CD4-positive, alpha-beta T cell treated with Interleukin-1 beta for 1 hour (primary cell): ENCODE measurements at places on chromosomes 5 and 9.

GRCh38 chr9:129988607-129989361 lies 54.2 kb downstream of the FNBP1 start:
- DNase-seq, result peak; percentile 59

DNA sequence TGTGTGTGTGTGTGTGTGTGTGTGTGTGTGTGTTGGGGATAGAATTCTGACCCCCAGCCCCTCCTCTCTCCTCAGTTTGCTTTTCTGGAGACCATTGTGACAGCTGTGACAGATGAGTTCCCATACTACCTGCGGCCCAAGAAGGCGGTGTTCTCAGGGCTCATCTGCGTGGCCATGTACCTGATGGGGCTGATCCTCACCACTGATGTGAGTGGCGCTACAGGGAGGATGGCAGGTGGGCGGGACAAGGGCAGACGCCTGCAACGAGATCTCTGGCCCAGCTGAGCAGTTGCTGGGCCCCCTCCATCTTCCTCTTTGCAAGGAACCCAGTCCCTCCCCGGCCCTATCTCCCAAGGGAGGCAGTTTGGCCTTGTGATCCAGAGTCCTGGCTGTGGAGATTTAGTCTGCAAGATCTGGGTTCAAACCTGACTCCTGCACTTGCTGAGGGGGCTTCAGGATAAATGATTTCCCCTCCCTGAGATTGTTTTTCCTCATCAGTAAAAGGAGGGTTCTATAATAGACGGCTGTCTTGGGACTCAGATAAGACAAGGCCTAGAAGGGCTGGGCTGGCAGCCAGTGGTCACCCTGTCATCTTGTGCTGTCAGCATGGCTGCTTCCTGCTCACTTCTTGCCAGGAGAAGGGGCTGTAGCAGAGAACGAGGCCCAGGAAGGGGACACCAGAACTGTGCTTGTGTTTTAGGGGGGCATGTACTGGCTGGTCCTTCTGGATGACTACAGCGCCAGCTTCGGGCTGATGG lies 14.1 kb downstream of the SLC6A7 start:
- DNase-seq, result no peak

GRCh38 chr9:99823681-99824377 lies 2.1 kb downstream of the NR4A3 start:
- DNase-seq, result peak; percentile 63

- no peak for DNase-seq
Measured at GRCh38 chr5:27830546-27830945, 792.2 kb upstream of the CDH9 start.

DNA sequence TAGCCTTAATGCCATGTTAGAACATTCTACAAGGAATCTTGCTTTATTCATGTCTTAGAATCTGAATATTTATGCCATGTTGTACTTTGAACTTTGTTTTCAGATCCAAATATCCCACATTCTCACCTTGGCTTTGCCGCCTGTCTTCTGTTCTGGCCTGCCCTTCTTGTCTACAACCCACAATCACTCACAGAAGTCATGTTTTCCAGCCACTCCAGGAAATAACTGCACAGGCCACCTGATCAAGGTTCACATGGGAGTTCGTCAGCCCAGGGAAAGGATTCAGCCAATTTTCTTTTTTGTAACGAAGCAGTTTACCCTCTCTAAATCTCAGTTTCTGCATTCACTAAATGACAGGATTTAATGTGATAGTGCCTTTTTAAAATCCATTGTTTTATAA lies 70.5 kb downstream of the JAKMIP2 start:
- DNase-seq, result no peak

GRCh38 chr5:118405650-118406061 lies 582.7 kb downstream of the DTWD2 start:
- DNase-seq, result no peak

GRCh38 chr5:64634997-64635686 lies 55.2 kb upstream of the SHISAL2B start:
- peak; percentile 46 for DNase-seq

DNA sequence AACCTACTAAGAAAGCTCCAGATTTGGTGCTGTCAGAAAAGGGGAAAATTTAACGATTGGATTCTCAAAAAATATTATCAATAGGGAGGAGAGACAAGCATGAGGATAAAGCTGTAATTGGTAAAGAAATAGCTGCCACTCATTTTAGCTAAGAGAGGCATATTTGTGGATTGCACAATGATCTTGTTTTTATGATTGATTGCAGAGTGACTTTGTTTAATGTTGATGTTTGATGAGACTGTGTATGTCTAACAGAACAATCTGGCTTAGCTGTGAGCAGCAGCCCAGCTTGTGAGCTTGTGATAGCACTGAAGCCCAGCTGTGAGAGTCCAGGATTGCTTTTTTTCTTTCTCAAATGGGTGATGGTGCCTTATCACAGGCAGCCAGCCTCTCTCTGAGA lies 56.4 kb downstream of the ZNF883 start:
- no peak for DNase-seq

DNA sequence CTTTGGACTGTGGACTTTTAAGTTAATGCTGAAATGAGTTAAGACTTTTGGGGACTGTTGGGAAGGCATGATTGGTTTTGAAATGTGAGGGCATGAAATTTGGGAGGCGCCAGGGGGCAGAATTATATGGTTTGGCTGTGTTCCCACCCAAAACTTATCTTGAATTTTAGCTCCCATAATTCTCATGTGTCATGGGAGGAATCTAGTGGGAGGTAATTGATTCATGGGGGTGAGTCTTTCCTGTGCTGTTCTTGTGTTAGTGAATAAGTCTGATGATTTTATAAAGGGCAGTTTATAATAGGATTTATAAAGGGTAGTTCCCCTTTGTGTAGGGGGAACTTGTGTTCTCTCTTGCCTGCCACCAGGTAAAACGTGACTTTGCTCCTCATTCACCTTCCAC lies 235.5 kb upstream of the CDH18 start:
- DNase-seq, result no peak

DNA sequence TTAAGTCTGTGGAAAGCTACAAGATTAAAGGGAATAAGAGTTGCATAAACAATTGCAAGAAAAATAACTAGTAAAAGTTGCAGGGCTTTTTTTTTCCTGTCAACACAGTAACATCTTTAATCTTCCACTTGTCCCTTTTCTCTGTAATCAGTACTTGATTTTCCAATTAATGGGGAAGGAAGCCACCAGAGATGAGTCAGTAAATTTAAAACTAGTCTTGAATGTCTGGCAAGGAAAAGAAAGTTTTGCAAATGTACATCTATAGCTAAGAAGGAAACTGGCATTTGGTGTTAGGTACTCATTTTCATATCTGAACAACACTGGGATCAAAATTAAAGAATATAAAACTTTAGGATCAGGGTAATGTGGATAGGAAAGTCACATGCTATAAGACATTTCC lies 17.1 kb downstream of the DAP start:
- DNase-seq, result no peak

DNA sequence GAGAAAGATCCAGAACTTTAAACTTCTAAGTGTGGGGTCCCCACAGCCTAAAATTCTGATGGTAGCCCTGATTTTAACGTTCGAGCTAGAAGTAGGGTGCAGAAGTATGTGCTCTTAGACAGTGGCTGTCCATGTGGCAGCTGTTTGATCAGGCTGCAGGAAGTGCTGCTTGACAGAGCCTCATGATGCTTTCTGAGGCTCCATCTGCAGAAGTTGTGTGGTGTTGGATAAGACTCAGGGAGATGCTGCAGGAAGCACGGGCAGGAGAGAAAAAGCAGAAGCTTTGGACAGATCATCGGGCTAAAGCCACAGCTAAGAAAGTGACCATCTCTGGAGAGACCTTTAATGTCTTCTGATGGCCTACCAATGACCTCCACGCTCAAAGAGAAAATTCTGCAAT lies 8.1 kb downstream of the MTMR12 start:
- no peak for DNase-seq

DNA sequence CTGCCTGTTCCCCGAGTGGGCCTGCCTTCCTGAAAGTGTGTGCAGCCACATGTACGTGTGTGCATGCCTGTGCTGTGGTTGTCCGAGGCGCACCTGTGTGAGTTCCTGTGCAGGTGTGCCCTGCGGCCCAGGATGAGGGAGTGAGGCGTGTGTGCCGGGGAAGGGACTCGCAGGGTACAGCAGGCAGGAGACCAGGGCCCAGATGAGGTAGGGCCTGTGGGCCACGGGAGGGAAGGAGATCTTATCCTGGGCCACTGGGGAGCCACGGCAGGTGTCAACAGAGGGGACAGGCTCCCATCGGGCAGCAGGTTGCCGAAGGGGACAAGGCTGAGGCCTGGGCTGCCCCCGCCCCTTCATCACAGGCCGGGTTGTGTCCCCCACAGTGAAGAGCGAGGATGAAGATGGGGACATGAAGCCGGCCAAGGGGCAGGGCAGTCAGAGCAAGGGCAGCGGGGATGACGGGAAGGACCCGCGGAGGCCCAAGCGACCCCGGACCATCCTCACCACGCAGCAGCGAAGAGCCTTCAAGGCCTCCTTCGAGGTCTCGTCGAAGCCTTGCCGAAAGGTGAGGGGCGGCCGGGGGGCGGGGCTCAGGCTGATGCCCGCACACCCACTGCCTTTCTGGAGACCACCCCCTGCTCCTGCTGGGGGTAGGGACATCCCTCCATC lies 79.2 kb downstream of the LMX1B start:
- DNase-seq, result no peak

- no peak for DNase-seq
Measured at GRCh38 chr9:34446468-34446891, 11.9 kb downstream of the FAM219A start.

DNA sequence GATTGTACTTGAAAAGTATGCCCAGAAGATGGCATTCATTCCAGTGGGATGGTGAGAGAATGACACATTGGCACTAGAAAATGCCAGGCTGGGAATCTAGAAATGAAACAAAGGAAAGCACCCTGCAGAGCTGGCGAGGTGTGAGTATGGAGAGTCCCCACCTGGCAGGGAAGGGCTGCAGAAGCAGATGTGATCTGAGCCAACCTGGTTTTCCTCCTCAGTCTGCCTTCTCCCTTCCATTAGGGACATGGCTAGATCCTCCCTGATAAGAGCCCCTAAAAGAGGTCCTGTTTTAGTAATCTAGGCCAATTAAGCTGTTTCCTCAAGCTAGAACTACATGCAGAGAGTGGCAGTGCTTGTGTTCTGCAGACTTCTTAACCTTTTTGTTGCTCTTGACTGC lies 24.7 kb upstream of the TNFSF15 start:
- DNase-seq, result no peak

- DNase-seq, result no peak
Measured at GRCh38 chr9:61670616-61671015, 480.8 kb downstream of the SPATA31A7 start.

DNA sequence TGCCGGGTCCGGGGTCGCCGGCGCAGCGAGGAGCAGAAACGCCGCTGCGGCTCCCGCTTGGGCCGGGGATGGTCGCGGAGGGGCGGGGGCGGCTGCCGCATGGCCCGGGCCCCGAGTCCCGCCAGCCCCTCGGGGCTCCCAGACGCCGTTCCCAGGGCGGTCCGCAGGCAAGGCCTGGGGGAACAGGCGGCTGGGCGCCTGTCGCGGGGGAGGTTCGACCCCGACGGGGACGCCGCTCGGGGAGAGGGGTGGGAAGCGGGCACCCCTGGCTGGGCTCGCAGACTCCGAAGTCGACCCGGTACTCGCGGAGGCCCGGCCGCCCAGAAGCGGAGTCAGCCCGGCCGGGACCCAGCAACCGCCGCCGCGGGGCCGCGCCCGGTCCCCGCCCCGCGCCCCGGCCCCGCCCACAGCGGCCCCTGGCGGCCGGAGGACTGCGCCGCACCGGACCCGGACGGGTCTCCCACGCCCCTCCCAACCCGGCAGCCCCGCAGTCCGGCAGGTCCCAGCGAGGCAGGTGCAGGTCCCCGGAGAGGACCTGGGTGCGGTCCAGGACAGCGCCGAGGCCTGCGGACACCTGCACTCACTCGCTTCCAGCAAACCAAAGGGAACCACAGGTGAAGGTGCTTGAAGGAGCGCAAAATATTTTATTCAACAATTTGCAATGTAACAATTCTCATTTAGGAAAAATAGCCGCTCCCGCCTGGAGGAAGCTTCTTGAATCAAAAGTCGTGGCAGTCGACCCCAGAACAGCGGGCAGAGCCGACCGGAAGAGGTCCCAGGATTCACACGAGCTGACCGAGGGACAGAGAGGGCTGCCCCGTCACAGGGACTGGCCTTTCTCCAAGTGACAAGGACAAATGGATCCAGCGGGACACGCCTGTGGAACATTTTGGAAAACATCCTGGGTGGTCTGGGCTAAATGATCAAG lies at the start of gene INPP5E:
Gene INPP5E (minus strand): TSS at position 365 of the 928 bp plus-strand sequence. CDS start 426 bp downstream, outside the sequence.
- DNase-seq, result peak; percentile 78

- no peak for DNase-seq
Measured at GRCh38 chr5:72379936-72380335, 59.8 kb downstream of the PTCD2 start.

DNA sequence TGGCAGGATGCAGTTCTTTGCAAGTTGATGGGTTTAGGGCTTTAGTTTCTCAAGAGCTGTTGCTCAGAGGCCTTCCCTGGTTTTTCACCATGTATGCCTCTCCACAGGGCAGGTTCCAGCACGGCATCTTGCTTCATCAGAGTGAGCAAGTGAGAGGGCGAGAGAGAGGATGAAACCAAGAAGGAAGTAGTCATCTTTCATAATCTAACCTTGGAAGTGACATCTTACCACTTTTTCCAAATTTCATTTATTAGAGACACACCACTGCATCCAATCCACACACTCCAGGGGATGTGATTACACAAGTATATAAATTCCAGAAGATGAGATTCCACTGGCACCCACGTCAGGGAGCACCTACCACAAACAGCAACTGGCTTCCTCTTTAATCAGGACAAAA lies 294.4 kb downstream of the MARCHF11 start:
- no peak for DNase-seq
